ENCODE measurements at places on chromosomes 7 and 10. TPM values are rescaled to one million over a fixed set of nuclear protein-coding genes. Genes with fewer than 3 reads are reported as not detected.

Gene PRPS1L1
- polyA plus RNA-seq, result not detected

Gene GJD4
- 0.03 TPM for polyA plus RNA-seq

Gene AOAH
- polyA plus RNA-seq, result 4.1 TPM

Gene ITIH2
- 0.12 TPM for polyA plus RNA-seq

DNA sequence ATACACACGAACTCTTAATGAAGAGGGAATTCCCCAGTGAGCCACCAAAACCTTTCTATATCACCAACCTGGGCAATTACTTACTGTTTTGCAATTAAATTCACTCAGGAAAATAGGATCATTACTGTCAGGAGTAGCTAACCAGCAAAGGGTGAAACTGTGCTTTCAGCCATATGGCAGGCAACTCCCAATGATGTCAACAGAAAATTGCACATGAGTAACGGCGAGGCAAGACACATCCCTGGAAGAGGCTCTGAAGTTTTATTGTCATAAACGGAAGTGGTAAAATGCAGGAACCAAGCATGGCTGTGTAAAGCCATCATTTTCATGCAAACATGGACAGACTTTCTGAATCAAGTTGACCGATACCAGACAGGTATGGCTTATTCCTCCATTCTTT, 548.9 kb upstream of the AUTS2 start:
- DNase-seq, result no peak

GRCh38 chr7:124489925-124490324, 275.7 kb downstream of the GPR37 start:
- no peak for DNase-seq

DNA sequence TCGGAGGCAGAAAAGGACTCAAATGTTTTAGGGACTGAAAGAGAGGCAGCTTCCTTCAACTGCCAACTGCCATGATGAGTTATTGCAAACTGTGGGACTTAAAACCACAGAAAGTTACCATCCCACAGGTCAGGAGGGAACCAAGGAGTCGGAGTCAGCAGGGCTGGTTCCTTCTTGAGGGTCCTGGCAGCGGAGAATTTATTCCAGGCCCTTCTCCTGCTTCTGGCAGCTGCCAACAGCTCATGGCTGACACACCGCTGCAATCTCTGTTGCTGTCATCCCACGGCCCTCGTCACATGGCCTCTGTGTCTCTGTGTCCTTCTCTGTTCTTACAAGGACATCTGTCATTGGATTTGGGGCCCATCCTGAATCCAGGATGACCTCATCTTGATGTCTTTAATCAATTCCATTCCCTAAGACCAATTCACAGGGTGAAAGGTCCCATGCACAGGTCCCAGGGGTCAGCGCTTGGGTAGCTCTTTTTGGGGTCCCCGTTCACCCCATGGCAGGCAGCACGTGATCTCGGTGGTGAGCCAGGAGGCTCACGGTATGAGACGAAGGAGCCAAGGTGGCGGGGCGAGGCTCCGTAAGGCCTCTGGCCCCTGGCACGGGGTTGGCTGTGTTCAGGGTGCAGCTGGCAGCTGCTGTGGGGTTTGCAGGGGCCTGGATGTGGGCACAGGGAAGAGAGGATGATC, 27.4 kb upstream of the PSMG3 start:
- DNase-seq, result no peak

- no peak for DNase-seq
Measured at GRCh38 chr10:4306871-4307270, 519.1 kb upstream of the AKR1E2 start.

DNA sequence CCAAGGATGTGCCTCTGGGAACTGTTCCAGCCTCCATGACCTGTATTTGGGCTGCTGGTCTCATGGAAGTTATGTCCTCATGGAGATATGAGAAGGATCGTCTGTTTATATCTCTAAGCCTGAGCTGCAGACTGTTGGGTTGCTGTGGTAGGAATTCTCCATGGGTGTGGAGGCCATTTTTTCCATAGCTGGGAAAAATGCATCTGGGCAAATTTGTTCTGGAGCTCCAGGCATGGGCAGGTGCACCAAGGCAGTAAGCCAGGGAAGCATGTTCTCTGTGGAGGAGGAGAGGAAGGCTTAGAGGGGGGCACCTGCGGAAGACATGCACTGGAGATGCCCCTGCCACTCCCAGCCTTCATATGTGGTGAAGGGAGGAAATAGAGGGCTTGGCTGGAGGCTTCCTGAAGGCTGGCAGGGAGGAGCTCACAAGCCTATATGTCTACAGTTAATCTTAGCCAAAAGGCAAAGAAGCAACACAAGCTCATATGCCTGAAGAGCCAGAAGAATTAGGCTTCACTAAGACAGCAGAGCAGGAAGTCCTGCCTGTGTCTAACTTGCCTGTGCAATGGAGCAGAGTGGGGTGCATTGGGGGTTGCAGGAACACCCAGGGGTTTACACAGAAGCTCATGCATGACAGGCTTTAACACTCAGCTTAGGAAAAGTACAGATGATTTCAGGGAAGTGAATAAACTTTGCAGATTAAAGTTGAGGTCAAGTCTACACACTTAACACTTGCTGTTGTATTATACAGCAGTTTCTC, 35.1 kb upstream of the CXCL12 start:
- no peak for DNase-seq

Measured in small intestine (tissue), 16 donors.